ENCODE measurements at places on chromosomes 16 and 17.

DNA sequence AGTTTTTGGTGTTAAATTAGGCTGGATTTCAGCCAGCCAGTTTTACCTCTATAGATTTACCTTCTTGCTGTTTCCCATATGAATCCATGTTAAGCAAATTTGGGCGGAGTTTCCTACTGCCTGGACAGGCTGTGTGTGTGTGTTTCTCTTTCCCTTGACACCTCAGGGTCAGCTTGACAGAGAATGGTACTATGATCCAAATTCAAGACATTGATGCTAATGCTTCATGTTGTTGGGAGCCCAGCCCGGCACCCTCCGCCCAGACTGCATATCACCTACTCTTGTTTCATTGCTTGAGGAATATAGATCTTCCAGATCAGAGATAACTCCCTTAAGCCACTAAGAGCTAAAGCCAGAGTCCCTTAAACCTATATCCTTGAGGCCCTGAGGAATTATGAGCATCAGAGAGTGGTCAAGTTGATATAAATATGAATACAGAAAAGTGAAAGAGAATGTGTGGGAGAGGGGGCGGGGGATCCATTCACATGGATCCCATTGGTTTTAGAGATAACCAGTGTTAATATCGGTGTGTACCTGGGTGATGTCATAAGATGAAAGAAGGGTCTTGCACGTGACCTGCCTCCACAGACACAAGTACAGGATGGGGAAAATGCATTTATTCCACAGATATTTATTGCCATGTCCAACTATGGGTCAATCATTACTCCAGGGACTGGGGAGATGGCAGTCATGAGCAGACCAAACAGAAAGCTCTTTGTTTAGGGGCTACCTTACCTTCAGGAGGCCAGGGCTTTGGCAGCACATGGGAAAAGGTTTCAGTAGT lies 69.7 kb downstream of the WIPI1 start:
- DNase-seq, result no peak

DNA sequence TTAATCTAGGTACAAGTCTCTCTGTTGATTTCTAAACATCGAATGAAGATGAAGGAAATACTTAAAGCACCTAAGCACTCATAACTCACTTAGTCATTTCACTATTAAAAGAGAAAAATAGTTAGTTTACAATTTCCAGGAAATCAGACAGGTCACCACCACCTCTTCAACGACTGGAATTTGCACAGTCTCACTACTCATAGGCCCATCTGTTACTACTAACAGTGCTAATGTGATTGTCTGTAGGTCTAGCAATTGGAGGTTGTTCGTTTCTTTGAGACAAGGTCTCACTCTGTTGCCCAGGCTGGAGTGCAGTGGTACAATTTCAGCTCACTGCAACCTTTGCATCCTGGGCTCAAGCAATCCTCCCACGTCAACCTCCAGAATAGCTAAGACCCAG lies 444.6 kb downstream of the MAF start:
- DNase-seq, result no peak

- DNase-seq, result no peak
These were observed 617 bp downstream of the ARMC7 start for GRCh38 chr17:75110234-75110937.

DNA sequence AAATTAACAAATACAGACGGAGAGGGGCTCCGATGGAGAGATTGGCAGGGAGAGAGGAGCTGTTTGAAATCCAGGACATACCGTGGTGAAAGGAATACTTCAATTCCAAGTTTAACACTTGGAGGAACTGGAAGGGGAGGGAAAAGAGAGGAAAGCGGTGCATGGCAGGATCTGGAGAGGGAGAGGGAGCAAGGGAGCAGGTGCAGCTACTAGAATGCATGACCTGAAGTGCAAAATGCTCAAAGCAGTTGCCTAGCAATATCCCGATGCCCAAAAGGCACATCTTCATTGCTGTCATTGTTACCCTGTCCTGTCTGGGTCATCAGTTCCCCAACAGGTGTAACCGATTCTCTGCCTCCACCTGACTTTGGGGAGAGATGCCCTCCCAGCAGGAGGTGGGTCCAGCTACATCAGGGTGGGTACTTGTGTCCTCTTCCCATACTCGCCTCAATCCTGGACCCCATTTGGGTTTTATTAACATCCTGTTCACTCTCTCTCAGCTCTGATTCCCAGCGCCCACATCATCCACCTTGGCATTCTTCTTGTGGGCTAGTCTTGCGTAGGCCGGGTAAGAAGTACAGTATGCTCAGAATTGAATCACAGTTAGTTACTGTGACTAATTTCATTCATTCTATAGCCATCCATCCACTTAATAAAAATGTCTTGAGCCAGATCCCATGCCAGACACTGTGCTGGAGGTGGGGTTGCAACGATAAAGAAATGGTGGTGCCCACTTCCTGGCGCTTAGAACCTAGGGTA lies 37.4 kb upstream of the EMP2 start:
- DNase-seq, result no peak

- peak; percentile 64 for DNase-seq
These were observed 634 bp downstream of the KANSL1 start for GRCh38 chr17:46192439-46193150.

GRCh38 chr17:8720596-8720995 lies 24.0 kb downstream of the CCDC42 start:
- no peak for DNase-seq

- DNase-seq, result peak; percentile 78
These were observed 19.6 kb upstream of the KANSL1 start for GRCh38 chr17:46212634-46213435.

- no peak for DNase-seq
These were observed 445.7 kb downstream of the TOX3 start for GRCh38 chr16:52101246-52101645.

GRCh38 chr16:81739503-81739902 lies 39.6 kb upstream of the PLCG2 start:
- no peak for DNase-seq

DNA sequence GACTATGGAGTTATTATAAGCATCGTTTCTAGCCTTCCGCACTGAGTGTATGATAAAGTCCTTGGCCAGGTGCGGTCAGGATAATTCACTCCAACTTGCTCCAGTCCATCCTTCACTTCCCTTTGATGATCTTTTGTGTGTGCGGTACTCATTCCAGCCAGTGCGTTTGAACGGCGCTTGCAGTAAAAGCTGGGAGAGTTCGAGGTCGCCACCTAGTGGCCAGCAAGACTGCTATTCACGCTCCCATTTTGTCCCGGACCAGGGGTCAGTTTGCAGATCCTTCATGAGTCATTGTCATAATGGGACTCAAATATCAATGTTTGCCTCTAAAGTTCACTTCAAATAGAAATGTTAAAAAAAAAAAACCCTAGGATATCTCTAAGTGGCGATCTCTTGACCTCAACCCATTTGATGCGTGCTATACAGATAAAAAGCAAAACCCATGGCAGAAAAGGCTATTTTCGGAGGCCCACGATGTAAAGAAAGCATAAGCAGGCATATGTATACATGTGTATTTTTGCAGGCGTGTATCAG lies 417.1 kb downstream of the TMEM114 start:
- peak; percentile 23 for DNase-seq

DNA sequence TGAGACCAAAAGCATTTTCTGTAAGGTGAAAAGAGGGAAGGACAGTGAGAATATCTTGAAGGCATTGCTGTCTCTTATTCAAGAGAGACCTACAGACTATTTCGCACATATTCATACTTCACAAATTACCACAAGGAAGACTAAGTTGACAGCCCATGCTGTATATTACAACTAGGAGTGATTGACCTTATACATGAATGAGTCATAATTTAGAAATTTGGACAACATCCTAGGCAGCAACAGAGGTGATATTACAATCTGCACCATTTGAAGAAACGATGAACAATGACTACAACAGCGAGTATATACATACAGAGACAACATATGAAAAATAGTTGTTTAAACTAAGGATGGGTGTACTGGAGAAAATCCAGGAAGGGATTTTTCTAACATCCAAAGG lies 971.7 kb downstream of the CDH11 start:
- no peak for DNase-seq

- DNase-seq, result no peak
These were observed 5.5 kb downstream of the SERPINF1 start for GRCh38 chr17:1767358-1767757.

- DNase-seq, result no peak
These were observed 18.0 kb downstream of the ITGAM start for GRCh38 chr16:31277659-31278260.

GRCh38 chr17:78905116-78905515 lies 2.1 kb upstream of the CEP295NL start:
- DNase-seq, result no peak
